ENCODE measurements at places on chromosomes 5 and 9. TPM values are rescaled to one million over a fixed set of nuclear protein-coding genes. Genes with fewer than 3 reads are reported as not detected.

- DNase-seq, result no peak
Observed at GRCh38 chr5:72606525-72606924, 99.3 kb upstream of the ZNF366 start.

GRCh38 chr5:171647043-171647903, 138.3 kb upstream of the SMIM23 start:
- DNase-seq, result no peak

DNA sequence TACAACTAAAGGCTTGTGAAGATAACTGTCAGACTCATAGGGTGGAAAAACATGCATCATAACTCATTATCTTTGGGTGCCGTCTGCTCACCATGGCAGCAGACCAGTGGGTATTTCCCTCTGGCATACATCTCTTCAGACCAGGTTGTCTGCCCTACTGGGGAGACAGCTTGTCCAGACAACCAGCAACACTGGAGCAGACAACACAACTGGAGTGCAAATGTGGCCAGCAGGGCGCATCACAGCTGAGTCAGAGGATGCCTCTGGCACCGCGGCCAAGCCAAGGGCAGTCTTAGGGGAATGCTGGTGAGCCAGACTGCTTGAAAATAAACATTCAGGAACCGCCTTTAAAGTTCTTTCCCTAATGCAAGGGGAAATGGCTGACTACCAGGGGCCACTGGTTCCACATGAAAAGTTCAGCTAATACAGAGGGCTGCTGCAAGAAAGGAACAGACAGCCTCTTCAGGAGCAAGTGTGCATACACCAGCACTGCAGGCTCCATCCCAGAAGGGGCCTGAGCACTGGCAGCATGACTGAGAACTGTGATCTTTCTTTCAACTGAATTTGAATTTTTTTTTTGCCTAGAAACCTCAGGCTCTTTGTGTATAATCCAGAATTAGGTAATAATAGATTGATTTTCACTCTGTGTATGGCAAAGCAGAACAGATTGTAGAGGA, 77.3 kb downstream of the MAMDC2 start:
- DNase-seq, result peak; percentile 61

DNA sequence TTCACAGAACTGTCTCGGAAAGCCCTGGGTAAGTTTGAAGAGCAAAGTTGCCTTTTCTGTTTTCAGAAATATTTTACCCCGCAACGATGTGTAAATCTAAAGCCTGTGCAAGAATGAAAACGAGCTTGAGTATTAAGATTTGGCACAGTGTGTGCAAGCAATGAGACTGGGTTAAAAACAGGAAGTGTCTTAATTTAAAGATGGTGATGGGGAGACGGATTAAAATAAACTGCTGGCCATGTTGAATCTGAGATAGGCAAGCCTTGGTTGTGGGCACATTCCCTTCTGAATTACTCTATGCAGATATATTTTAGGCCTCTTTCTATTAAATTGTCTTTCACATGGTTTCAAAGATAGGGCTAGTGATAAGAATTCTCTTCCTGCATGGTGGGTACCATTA, 294.2 kb upstream of the DMRT1 start:
- no peak for DNase-seq

The AGXT2 gene
- total RNA-seq, result 6.6 TPM

DNA sequence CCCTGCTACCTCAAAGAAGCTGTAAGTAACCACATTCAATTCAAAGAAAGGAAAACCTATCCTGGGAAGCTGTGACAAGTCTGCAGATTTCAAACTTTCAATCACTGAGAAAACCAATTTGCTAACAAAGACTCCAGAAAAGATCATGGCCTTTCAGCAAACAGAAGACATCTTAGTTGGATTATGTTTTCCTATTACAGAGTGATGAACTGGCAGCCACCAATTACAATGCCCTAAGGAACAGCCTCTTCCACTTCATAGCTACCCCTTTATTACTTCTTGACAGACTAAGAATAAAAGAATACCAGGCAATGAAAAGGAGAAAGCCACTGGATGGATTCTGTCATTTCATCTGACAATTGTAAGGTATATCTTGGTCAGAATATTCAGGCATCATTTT, 128.2 kb upstream of the RASEF start:
- no peak for DNase-seq

- DNase-seq, result peak; percentile 21
Observed at GRCh38 chr5:141757402-141757801, 75.4 kb upstream of the ARAP3 start.

DNA sequence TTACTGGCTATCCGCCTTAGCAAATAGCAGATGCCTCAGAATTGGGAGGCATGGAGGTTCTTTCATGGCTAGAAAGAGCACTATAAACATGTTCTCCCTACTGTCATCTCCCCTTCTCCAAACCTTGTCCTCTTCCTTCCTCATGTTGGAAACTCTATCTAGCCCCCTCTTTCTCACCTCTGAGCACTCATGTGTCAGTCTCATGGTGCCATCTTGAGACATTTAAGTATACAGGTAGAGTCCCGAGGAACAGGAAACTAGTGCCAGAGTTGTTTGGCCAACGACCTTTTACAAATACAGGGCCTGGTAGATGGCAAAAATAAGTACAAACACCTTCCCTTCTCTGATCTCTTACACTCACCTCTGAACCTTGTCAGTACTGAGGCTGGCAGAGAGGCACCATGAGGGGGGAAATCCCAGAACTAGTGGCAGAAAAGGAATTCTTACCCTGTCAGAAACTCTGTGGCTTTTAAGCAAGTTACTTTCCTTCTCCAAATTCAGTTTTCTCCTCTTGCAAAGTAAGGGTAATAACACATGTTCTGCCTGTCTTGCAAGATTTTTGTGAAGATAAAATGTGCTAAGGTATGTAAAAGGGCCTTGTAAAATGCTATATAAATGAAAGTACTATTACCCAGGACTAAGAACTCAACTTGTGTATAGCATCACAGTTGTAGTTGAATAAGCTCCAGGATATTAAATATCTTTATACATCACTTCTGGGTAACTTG, 94.1 kb upstream of the SNX2 start:
- no peak for DNase-seq

- no peak for DNase-seq
Observed at GRCh38 chr5:88831816-88832215, 51.2 kb downstream of the MEF2C start.

DNA sequence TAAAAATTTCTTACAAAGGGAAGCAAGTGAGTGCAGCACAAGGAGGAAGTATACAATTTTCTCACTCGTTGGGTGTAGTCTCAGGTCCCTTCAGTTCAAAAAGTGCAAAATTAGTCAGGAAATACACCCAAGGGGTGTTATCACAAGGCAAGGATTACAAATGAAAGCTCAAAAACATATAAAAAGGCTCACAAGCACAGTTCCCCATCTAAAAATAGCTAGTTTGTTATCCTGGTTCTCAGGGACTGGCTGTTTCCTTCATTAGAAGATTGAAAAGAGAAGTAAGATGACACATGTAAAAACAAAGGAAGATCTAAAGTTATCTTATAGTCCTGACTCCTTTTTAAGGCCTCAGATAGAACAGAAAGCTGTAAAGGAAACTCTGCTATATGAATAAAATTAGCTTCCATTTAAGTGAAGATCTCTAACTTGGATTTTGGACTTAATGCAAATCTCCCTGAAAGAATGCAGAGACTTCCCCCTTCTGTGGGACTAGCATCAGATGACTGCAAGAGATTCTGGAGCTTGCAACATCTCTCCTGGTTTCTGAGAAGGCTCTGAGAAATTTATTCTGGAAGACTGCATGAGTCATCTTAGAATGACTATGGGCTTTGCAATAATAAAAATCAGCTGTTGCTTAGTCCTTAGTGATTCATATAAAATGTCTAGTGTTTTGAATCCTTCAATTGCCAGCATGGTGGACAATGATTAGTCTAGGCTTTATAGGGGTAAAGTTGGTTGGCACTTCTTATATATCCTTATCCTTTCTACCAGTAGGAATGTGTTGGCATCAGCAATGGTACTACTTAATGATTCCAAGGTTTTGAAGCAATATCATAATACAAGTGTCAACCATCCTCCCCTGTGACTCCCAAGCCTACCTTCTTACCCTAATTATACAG, 25.4 kb downstream of the DAB2 start:
- DNase-seq, result peak; percentile 32

The DAB2 gene
- 55.2 TPM for total RNA-seq
